ENCODE measurements at places on chromosomes 2 and 18.

- DNase-seq: no peak
These were observed 21.5 kb downstream of the SOWAHC start for GRCh38 chr2:109635426-109636304.

DNA sequence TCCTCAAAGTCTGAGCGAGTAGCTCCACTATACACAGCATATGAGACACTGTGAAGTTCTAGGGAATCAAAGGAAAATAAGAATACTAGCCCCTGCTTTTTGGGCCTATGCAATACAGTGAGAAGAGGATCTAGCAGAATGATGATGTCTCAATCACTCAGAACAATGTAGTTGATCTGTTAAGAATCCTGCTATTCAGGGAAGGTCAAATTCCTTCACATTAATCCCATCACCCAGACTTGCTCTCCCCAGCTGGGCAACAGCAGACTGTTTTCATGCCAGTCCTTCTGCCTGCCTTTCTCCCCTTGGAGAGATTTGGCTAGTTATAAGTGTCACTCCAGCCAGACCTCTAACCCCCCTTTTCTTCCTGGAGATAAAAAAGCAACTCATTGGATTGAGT, 230.0 kb upstream of the EPHA4 start:
- DNase-seq: no peak

DNA sequence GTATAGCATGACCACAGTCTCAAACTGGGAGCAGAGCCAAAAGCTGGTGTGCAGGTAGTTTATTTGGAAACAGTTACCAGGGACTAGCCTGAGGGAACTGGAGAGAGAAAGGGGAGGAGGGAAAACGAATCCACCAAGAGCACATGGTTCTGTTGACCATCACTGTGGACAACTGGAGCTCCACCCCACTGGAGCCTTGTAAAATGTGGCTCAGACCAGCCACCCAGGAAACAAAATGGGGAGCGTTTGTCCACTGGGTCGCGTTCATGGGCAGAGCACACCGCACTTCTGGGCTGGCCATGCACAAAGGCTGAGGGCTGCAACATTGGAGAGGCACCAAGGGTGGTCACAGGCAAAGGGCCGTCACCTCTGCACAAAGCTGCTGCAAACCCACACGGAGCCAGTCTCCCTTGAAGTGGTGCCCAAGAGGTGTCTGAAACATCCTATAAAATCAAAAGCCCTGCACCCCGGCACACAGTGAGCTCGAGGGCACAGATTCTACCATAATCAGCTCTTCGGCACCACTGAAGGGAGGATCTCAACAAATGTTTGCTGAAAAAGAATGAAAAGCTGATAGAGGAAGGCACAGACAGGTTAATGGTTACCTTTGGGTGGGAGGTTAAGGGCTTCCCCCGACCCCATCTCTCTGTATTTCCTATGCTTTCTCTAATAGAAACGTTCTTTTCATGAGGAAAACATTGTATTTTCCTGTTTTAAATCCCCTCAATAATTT, 192.9 kb downstream of the INHBB start:
- no peak for DNase-seq

DNA sequence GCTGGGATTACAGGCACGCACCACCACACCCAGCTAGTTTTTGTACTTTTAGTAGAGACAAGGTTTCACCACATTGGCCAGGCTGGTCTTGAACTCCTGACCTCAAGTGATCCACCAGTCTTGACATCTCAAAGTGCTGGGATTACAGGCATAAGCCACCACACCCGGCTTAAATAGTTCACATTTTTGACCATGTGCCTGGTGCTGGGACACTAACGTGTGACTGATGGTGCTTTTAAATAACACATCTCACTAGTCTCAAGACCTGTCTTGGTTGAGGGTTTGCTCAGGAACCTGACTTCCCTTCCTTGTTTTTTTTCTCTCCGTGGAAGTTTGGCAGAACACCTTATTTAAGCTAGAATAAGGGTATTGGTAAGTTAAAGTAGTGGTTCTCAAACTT, 8.5 kb downstream of the FMNL2 start:
- no peak for DNase-seq

- no peak for DNase-seq
These were observed 25.1 kb downstream of the COLEC12 start for GRCh38 chr18:475202-476031.

Data from retinal pigment epithelial cell (primary cell).